Activated T-helper 1 cell treated with anti-CD3 and anti-CD28 coated beads, Interleukin-2, amount 50 U/mL, for 16 hours (primary cell): ENCODE measurements at places on chromosomes 11 and 22.

DNA sequence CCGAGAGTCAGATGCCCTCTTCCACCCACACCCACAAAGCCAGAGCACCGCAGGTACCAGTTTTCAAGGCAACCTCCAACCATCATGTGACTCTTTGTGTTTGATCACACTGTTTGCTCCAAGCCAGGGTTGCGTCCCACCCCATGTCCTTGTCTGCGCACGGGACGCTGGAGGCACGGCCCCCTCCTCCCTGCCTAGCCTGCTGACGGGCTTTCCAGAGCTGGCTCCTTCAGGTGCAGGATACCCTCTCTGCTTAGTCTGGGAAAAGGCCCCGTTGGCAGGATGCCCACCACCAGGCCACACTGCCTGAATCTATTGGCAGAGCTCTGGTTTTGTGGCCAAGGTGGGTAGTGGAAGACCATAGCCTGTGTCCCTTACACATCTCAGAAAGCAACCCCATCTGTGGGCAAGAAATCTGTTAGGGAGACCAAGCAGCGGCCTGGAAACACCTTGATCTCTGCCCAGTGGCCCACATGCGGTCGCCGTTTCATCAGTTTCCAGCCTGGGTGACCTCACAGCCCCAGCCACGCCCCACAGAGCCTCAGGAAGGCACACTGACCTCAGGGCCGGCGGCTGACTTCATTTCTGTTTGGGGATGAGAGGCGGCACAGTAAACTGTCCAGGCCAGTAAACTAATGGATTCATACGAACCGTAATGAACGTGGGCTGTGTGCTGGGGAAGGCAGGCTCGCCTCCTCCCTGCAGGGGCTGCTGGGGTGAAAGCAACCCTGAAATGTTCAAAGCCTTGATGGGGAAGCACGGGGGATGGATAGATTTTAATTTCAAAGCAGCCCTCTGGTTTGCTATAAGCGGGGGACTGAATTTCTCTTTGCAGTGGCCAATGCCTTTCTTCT is 25.8 kb downstream of the CDPF1 start:
- no peak for DNase-seq

DNA sequence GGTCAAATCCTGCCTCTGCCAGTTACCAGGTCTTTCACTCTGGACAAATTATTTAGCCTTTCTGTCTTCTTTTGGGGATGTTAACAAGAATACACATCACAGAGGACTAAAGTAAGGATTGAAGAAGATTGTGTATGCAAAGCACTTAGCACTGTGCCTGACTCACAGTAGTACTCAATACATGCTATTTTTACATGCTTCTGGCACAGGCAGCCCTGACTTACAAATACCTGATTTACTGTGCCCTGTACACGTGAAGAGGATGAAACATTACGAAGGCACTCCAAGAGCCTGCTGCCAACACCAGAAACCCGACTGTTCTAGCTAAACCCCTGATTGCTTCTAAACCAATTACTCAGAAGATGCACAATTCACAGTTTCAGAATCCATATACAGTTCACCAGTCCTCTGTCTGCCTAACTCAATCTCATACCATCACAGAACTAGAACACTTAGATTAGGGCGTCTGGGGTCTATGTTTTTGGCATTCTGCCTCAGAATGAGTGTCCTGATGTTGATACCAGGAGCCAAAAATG is 300.9 kb upstream of the DDI1 start:
- DNase-seq, result no peak

- no peak for DNase-seq
These were observed 33.2 kb upstream of the CRYBB3 start for GRCh38 chr22:25166266-25167040.

GRCh38 chr11:2472428-2473186 is 27.8 kb downstream of the KCNQ1 start:
- no peak for DNase-seq

DNA sequence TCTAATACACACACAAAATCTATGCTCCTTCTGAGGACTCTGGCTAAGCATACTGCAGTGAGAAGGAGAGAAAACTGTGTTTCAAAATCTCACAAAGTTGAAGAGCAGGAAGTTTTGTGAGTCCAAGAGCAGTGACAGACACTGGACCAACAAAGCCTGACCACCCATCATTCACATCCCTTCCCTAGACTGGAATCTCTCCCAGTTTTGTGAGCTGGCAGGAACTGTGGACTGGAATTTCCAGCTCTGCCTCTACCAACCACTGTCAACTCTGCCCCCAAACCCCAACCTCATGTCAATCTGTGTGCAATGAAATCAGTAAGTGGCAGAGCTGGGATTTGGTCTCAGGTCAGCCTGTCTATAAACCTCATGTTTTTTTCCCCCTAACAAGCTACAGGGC is 112.6 kb downstream of the ARL14EP start:
- DNase-seq, result no peak

DNA sequence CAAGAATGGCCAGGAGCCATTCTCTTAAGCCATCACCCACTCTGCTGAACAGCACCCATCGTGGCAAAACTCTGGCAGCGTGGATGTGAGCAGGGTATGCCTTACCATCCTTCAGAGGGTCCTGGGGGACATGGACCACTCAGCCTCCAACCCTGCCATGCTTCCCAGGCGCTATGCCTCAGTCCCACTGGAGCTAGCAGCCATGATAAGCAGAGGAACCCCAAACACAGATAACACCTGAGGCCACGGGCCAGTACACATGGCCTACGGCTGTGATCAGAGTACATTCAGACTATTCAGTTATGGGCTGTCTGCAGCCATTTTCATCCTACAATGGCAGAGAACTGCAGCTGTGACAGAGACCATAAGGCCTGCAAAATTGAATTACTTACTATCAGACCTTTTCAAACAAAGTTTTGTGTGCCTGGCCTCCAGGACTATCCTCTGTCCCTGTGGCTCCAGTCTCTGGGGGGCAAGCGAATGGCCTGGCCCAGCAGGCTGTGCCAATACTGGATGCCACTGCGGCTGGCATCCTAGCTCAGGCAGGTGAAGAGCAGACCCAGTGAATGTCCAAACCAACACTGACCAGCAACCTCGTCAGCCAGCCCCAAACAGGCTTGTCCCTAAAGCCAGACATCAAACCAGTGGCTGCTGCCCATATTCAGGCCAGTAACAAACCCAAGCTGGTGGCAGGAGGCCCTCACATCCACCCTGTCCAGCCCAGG is 6.9 kb downstream of the ARVCF start:
- DNase-seq, result no peak

DNA sequence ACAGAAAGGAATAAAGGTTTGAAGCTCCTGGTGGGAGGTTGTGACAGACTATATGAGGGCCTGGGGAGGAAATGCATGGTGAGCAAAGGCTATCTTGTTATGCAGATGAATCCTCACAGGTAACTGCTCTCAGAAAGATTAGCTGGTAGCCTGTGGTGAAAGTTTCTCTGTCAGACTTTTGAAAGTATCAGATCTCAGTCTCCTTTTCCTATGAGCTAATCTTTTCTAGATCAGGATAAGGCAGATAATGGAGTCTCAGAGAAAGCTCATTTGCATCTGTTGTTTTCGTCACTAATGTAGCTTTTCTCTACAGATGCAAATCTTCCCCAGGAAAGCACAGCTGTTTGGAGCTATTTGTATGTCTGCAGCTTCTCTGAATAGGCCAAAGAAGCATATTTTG is 21.0 kb upstream of the OR6X1 start:
- DNase-seq, result no peak

DNA sequence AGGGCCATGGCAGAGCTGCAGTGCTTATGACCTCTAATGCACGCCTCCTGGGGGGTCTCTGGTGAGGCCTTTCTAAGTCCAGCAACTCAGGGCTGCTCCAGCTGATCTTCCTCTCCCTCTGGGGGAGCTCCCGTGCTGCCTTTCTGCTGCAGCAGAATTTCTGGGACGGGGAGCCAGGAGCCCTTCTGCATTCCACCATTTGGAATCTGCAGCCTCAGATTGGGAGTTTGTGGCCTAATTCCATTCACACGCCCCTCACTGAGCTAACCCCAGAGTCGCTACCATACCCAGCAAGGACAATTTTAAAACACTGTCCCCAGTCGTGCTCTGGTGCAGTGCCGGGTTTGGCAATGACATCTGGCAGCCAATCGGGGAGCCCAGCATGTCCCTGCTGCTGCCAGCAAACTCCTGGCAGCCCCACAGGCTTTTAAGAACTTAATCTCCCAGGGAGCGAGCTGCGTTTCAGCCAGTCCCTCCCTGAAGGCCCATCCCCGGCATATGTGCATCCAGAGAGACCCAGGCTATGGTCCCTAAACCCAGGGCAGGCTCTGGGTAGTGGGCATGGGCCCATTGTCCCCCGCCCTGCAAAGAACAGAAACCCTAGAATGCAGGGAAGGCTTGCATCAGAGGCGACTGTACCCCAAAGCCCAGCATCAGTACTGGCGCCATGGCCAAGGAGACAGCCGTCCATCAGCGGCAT is 4.7 kb downstream of the SHANK2 start:
- DNase-seq, result no peak

DNA sequence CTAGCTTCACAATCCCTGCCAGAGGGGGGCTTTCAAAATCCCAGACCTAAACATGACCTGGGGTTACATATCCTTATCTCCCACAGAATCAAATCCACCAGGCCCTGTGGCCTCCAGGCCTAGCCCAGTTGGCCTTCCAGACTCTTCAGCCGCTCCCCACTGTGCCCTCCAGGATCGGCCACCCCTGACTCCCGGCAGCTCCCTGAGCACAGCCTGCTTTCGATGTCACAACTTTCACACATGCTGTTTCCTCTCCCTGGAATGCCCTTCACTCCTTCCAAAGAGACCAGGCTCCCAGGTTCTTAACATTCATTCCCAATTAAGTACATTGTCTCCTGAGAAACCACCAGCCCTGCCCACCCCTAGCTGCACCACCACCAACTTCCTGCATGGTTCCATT is 62.7 kb downstream of the CSNK2A3 start:
- DNase-seq, result no peak

- DNase-seq, result no peak
These were observed 88.6 kb downstream of the SNX19 start for GRCh38 chr11:130827451-130828377.

- no peak for DNase-seq
These were observed 66.1 kb downstream of the ARL14EP start for GRCh38 chr11:30388957-30389356.

- no peak for DNase-seq
These were observed 86.5 kb upstream of the HTATIP2 start for GRCh38 chr11:20277014-20277413.

- no peak for DNase-seq
These were observed 243.0 kb upstream of the ANO5 start for GRCh38 chr11:21949763-21950413.

DNA sequence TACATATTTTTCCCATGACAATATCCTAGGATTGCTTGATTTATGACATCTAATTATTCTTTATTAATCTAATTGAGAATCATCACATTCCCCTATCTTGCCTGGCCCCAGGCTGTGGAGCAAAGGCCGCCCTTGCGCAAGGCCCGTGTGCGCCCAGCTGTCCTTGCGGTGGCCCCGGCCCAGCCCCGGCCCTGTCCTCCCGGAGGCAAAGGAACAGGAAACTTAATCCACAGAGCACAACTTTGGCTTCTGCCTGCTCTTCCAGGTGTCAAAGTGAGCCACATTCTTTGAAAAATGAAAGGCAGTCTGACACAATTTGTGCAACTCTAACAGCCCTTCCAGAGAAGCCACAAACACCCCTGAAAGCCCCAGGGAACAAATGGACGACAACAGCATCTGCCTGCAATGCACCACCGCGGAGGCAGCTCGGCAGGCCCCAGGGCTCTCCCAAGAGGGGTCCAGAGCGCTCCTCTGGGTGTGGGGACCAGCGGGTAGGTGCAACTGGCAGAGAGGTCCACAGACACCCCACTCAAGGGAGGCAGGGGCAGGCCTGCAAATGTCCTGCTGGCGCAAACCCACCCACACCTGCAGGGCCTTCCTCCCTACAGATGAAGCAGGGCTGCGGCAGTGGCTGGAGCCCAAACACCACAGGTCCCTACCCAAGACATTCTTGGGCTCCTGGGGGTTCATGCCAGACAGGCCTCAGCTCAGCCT is 30.3 kb downstream of the GNB1L start:
- DNase-seq, result no peak

DNA sequence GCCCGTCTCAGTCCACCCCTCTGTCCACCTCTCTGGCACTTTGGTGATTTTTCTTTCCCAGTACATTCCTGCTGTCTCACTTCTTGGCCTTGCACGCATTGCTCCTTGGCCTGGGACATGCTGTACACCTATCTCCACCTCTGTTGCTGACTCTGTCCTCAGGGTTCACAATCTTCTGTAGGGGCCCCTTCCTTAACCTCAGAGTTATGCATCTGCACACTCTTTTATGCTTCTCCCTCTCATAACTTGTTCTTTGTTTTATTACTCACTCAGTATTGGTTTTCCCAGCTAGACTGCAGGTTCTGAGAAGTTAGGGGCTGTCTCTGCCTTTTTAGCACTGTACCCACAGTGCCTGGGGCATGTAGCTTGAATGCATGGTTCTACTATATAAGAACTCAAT is 139.1 kb upstream of the MTMR2 start:
- DNase-seq, result no peak
